ENCODE measurements at places on chromosomes 4 and X.

GRCh38 chr4:53653484-53654053, 62.3 kb upstream of the LNX1 start:
- peak; percentile 62 for DNase-seq

GRCh38 chr4:37936889-37937498, 23.2 kb upstream of the PTTG2 start:
- no peak for DNase-seq

- no peak for DNase-seq
Observed at GRCh38 chr4:170875868-170876267, 786.1 kb upstream of the AADAT start.

DNA sequence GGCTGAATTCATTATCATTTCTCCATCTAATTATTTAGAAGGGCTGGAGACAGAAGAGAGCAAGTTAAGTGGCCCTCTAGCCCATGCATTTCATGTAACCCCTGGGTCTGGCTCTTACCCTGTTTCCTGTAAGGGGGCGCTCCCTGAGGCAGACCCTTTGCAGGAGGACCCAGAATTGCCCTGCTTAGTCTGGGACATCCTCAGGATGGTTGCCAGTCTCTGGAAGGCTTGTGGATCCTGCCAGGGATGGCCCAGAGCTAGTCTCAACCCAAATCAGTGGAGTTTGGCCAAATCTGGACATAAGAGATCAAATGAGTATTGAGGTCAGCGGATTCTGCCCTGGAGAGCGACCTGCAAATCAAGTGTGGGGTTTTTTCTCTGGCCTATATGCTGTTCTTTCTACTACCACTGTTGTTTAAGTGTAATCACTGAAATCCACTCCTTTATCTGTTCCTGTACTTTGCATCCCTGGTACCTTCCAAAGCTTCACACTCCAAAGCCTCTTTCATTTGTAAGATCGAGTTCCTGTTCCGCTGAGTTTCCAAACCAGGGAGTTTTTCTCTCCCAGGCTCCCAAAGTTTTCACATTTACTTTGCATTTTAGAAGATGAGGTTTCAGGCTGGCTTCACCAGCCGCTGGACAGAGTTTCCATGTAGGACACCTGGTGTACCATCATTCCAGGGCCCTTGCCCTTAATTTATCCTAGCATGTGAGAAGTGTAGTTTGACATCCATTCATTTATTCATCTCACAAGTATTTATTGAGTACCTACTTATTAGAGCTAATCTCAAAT, 6.3 kb downstream of the KLF3 start:
- DNase-seq: no peak

DNA sequence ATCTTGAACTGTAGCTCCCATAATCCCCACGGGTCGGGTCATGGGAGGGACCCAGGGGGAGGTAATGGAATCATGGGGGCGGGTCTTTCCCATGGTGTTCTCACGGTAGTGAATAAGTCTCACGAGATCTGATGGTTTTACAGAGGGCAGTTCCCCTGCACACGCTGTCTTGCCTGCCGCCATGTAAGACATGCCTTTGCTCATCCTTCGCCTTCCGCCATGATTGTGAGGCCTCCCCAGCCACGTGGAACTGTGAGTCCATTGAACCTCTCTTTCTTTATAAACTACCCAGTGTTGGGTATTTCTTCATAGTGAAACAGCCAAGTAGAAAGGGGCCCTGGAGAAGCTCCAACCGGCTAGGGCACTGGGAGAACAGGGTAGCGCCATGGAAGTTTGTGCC, 12.3 kb downstream of the CTAG1A start:
- DNase-seq: no peak

DNA sequence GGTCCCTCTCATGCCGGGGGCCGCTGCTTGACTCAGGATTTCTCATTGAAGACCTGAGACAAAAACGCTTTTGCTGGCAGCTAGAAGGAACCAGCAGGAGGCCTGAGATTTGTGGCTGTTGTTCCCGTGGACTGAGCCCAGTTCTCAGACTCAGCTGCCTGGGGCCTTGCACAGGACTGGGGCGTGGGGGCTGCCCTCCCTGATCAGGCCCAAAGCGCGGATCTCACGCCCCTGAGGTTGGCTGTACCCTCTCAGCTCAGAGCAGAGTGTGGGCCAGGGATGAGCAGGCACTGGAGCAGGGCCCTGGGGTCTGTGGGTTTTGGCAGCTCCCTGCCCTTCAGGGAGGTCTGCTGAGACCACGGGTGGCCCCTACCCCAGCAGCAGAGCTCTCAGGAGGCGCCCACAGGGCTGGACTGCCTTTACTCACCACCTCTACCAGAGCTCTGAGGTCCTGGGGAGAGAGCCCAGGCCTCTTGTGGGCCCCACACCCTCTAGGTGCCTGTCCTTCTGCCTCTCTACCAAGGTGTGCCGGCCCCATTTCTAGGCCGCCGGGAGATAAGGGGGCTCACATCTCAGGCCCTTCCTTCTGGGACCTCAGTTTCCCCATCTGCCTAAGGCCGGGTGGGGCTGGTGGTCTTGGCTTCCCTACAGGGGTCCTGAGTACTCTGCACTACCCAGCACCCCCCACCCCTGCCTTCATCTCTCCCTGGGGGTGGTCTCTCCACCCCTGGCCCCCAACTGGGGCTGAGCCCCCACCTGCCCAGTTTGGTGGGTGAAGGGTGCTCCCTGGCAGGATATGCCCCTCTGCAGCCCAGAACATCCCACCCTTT, 5.6 kb downstream of the MSANTD1 start:
- no peak for DNase-seq

- DNase-seq: no peak
Observed at GRCh38 chr4:56666279-56666678, 14.8 kb downstream of the HOPX start.

DNA sequence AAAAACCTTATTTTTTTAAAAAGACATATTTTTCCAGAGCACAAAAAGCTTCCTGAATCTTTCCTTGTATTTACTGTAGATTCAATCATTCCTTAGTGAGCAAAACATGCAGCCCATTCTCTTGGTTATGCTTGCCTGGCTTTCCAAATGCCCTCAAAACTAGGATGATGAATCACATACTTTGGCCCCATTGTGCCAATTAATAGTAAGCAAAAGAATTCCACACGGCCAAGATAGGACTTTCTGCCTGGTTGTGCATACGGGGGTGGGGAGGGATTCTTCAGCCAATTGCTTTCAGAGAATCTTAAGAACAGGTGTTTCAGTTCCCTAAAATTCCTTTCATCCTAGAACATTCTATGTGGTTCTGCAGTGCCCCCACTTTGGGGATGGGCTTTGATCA, 7.0 kb downstream of the RAI2 start:
- DNase-seq: no peak

- peak; percentile 43 for DNase-seq
Observed at GRCh38 chr4:4412641-4413372, 25.9 kb downstream of the NSG1 start.

DNA sequence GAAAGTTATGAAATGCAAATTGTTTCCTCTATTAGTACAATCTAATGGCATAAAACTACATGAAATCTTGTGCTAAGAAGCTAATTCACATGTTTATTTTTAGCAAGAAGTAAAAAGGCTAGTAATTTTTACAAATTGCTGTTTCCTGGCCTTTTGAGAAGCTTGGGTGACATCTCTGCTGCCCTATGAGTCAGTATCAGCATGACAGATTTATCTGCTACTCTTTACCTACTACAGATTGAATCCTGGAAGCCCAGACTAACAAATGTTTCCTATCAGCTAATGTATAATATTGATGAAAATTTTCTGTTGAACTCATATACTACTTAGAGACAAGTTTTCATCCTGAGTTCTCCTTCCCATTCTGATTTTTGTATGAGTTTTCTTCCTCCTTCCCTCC, 232.4 kb downstream of the DCTD start:
- no peak for DNase-seq

DNA sequence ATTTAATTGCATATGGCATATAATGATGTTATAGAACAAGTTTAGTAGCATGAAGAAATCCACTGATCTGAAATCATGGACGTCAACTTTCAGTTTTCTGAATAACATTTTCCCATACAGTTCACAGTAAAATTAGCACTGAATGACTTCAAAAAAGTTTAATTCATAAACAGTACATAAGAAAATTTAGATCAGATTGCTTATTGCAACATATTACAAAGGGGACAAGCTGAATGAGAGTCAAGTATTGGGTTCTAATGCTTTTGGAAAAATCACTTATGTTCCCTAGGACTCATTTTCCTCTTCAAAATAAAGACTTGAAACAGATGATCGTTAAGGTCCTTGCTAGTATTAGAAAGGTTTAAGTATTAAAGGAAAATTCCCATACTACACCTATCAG, 898.3 kb upstream of the INTU start:
- no peak for DNase-seq

- DNase-seq: peak; percentile 58
Observed at GRCh38 chrX:133405498-133406185, 9.6 kb downstream of the GPC4 start.

GRCh38 chr4:129916991-129917390, 821.0 kb downstream of the C4orf33 start:
- DNase-seq: peak; percentile 73

GRCh38 chrX:49977319-49978090, 55.1 kb downstream of the CLCN5 start:
- DNase-seq: peak; percentile 82

- peak; percentile 91 for DNase-seq
Observed at GRCh38 chr4:163536091-163536490, 41.6 kb downstream of the TMA16 start.

- DNase-seq: no peak
Observed at GRCh38 chr4:157898836-157899605, 273.8 kb downstream of the GASK1B start.

DNA sequence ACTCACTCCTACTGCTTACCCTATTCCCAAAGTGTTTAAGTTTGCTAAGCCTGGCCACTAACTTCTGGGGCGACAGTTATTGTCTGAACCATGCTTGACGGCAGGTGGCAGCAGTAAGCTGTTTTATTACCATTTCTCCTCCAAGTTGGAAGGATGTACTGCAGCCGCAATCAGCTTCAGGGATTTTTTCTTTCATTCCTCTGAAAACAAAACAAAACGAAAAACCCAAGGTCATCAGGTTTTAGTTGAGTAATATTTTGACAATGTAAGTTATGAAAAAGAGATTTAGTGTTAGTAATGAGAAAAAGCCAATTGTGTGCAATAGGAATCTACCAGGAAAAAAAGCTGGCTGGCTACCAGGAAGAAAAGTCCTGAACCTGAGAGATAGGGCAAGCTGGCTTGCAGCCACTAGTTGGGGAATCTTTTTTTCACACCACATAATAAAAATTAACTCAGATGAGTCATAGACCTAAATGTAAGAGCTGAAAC, 13.2 kb upstream of the RAB9B start:
- peak; percentile 71 for DNase-seq

DNA sequence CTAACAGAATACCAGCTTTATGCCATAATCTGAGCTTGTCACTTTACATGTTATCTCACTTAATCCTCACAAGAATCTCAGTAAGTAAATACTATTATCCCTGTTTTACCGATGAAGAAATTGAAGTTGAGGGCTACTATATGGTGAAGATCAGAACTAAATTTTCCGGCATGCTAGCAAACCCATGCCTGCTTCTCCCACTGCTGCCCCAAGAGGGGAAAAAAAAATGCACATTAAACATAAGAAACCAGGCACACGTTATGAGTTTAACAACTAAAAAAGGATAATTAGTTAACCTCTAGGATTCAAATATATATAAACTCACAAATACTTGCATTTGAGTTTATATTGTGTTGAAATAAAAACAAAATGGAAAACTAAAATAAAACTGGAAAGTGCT, 10.8 kb downstream of the SLC10A7 start:
- DNase-seq: no peak

- DNase-seq: no peak
Observed at GRCh38 chr4:136650541-136651277, 881.6 kb downstream of the PCDH18 start.

DNA sequence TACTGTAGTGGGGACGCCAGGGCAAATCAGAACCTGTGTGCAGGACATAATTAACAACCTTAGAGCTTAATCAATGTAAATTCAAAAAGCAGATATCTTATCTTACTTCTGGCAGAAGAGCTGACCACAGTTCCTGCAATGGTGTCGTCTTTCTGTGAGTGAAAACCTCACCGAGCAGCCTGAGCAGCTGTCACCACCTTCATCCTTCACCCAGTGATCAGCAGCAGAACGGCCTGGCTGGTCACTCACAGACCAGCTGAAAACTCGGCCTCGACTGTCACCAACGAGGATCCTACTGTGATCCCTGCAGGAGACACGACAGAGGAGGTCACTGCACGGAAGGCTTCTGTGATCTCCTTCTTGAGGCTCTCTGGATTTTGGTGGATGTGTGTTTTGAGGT, 94.2 kb downstream of the CDS1 start:
- DNase-seq: no peak

DNA sequence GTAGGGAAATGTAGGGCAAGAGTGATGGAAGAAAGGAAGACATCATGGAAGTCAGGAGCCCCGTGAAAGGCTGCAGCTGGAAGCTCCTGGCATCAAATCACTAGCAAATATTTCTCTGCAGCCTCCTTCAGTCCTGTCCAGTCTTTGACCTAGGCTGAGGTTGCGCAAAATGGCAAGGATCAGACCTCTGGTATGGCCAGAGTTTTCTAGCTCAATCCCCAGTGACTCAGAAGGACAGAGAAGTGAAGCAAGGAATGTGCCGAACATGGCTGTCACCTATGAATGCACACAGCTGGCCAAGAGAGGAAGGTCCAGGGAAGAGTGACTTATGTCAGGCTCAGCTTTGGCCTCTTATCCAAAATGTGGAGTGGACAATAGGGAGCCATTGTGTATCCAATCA, 71.1 kb upstream of the PHOX2B start:
- no peak for DNase-seq

GRCh38 chrX:41406201-41406600, 40.9 kb upstream of the NYX start:
- no peak for DNase-seq

DNA sequence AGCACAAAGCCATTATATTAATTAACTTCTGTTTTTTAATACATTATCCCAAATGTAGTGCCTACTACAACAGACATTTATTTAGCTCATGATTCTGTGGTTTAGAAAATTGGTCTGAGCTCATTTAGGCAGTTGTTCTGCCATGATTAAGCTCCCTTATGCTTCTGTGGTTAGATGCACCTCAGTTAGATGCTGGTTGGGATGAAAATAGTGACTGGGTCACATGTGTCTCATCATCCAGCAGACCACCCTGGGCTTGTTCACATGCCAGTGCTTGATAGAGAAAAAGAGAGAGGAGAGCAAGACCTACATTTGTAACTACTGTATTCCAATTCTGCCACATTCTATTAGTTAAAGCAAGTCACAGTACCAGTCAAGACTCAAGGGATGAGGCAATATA, 376.4 kb upstream of the GNPDA2 start:
- no peak for DNase-seq

DNA sequence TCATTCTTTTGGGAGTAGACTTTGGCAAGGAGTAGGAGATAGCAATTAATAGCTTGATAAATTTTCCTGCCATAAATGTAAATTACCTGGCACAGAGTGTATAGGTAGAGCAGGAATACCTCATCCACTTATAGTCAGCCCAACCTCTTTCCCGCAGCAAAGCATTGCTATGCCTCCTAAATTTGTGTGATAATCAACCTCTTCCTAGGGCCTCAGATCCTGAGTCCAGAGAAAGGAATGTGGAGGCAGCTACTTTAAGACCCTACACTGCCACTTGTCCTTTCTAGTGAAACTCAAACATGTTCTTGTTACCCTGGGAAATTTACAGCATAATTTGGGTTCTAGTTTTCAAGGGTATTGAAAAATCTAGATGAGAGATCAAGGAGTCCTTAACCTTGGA, 919.0 kb downstream of the RAPGEF2 start:
- no peak for DNase-seq

All from muscle of leg (tissue), 16 donors.